ENCODE measurements at places on chromosomes 6 and 20.

DNA sequence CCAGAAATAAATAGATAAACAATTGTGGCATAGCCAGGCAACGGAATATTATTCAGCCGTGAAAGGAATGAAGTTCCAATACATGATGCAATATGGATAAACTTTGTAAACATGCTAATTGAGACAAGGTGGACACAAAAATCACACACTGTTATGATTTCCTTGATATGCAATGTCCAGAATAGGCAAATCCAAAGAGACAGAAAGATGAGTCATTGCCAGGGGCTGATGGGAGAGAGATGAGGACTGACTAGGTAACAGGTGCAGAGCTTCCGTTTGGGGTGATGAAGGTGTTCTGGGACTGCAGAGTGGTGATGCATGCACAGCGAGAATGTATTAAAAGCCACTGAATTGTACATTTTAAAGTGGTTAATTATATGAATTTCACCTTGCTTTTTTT, 31.1 kb upstream of the SPO11 start:
- no peak for DNase-seq

GRCh38 chr6:140907235-140907634, 1225.5 kb upstream of the GJE1 start:
- no peak for DNase-seq

GRCh38 chr20:62642666-62643520, 590 bp downstream of the SLCO4A1 start:
- DNase-seq, result peak; percentile 50

DNA sequence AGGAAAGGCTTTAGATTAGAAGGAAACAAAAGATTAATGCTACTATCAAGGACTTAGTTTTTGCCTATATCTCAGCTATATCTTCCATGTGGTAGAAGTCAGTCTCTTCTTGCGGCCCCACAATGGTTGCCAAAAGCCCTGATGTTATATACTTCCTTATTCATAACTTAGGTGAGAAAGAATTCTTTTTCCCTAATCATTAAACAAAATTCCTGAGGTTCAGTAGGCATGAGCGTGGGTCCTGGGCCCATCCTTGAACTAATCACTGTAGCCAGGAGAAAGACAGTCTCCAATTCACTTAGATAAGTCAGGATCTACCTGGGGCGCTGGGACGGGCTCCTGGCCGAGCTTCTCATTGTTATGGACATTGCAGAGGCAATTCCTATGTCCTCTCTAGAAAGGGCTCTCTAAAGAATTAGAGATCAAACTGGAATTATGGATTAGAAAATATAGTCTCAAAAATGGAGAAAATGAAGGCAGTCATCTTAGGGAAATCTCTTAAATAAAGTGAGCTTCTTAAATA, 134.3 kb downstream of the KIF6 start:
- no peak for DNase-seq

DNA sequence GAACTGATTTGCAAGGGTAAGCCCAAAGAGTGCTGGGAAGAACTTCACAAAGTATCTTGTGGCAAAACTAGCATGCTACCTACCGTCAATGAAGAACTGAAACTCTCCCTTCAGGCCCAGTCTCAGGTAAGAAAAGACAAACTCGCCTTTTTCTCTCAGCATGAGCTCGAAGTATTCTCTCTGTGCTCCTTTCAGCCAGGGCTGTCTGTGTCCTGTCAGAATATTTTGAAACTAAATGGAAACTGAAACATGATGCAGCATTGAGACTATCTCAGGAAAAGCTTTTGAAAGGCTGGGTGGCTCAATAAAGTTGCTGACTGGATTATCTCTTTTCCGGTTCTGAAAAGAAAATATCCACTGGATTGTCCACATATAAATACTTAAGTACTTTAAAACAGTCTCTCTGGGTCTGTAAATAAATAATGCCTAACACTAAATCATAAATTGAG, 696 bp downstream of the CALHM5 start:
- no peak for DNase-seq

GRCh38 chr20:13684566-13685222, 46.0 kb upstream of the TASP1 start:
- DNase-seq, result no peak

- no peak for DNase-seq
These were observed 165.4 kb downstream of the SYNDIG1 start for GRCh38 chr20:24634855-24635254.

- DNase-seq, result no peak
These were observed 345.3 kb downstream of the CDKAL1 start for GRCh38 chr6:20879526-20879925.

- DNase-seq, result peak; percentile 11
These were observed 39.7 kb downstream of the TRAM2 start for GRCh38 chr6:52537001-52537753.

GRCh38 chr6:152161501-152161900, 354.0 kb downstream of the ESR1 start:
- no peak for DNase-seq

GRCh38 chr6:154506582-154506981, 3.9 kb downstream of the CNKSR3 start:
- no peak for DNase-seq

- no peak for DNase-seq
These were observed 98.9 kb upstream of the ADGRF4 start for GRCh38 chr6:47599512-47599911.

- DNase-seq, result no peak
These were observed 1192.3 kb upstream of the GJE1 start for GRCh38 chr6:140940251-140940925.

DNA sequence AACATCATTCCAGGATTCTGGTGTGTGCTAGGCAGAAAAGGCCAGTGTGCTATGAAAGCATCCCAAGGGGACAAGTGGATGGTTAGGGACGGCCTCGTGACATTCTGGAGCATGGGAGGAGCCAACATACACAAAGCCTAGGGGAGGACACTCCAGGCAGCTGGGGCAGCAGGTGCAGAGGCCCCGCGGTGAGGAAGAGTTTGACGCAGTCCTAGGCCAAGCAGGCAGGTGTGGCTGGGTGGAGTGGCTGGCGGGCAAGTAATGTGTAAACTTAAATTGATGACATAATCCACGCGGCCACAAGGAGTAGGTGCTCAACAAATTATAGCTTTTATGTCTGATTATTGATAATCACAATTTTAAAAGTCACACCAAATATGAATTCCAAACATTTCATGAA, 93.6 kb downstream of the TMEM242 start:
- DNase-seq, result no peak

GRCh38 chr6:42449917-42450476, 1.7 kb downstream of the TRERF1 start:
- no peak for DNase-seq

- no peak for DNase-seq
These were observed 152.4 kb upstream of the MAN1A1 start for GRCh38 chr6:119501798-119502483.

GRCh38 chr20:22586645-22587310, 2.4 kb upstream of the FOXA2 start:
- DNase-seq, result no peak

- DNase-seq, result no peak
These were observed 173.0 kb downstream of the PRKN start for GRCh38 chr6:162554531-162554930.

DNA sequence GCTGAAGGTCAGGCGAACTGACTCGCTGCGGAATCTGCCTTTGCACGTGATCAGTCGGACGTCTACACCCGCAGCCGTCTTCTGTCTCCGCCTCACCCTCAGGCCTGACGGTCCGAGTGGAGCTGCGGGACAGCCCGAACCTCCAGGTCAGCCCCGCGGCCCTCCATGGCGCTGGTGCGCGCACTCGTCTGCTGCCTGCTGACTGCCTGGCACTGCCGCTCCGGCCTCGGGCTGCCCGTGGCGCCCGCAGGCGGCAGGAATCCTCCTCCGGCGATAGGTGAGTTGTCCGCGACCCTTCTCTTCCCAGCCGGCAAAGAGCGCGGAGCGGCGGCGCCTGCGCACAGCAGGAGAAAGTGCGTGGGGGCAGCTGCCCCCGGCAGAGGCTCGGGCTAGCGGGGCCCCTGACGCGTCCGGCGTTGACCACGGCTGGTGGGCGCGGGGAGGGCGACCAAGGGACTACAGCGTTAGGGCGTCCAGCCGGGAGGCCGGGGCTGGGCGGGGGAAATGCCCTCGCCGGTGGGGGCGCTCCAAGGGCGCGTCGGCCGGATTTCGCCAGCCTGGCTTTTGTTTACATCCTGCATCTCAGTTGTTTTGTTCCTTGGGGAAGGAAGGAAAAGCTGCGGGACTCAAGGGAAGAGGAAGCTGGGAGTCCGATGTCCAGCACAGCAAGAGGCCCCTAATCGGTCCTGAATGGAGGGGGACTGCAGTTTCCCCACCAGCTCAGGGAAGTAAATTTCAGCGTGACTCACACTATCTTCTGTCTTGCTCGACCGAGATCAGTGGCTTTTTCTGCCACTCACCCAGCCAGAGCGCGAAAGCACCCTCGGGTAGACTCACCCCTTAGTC, at the start of gene SMPDL3A:
Gene SMPDL3A (plus strand): TSS at position 77 of the 846 bp plus-strand sequence. CDS start 89 bp downstream, at position 166.
- DNase-seq, result no peak

- no peak for DNase-seq
These were observed 33.4 kb upstream of the MICB start for GRCh38 chr6:31464252-31465184.

DNA sequence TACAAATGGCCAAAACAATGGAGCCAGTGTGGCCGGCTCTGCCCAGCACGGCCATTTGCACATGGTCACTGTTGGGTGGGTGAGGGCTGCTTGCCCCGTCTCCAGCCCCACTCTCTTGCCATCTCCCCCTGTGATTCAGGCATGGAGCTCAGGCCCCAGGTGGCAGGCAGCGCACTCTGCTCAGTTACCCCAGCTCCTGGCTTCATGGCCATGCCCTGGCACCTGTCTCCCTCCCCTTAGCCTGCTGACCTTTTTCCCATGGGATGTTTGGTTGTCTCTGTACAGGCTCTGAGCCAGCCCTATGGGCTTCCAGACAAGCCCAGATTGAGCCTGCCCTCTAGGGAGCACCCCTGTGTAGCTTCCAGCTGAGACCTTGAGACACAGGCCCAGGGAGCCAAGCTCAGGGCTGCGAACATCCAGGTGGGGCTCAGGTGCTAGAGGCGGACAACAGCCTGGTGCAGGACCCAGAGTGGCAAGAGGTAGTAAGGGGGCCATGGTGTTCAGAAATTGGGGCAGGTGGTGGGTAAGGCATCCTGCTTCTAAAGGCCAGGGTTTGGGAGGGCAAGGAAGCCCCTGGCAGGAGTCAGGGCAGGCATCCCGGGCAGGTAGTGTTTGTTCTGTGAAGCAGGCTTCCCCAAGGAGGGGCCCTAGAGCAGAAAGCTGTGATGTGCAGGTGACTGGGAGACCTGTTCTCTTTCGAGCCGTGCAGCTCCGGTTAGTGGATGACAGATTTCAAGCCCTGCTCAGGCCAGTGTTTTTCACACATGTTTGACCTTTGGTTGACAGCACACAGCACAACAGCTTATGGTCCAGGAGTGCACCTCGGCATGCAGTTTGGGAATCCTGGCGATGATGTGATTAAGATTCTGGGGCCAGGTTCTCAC, 17.7 kb downstream of the SYNJ2 start:
- DNase-seq, result no peak

DNA sequence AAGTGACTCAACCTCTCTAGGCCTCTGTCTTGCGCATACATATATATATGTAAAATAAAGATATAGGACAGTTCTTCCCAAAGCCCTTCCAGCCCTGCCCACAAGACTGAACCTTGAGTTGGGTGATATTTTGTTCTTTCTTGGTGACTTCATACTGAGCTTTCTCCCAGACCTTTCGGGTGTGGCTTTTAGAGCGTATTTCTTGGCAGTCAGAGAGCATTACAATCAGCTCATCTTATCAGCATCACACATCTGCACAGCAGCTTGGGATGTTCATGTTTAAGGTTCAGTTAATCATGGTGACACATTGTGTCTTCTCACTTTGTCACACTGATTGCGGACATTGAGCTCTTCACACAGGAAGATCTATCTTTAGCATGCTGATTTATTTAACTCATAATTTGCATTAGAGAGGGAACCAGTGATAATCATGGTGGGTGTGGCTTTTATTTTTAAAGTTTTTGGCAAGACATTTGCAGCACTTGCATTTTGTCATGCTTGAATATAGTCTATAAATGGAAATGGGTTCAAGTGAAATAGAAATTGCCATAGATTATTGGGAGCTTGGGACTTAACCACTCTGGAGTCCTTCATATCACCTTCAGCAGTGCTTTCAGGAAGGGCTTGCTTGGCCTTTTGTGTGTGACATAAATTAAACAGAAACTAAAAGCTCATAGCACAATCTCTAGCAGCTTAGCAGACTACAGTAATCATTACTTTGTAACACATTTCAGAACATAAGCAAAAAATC, 8.3 kb downstream of the KIF3B start:
- peak; percentile 23 for DNase-seq

- DNase-seq, result no peak
These were observed 73.3 kb upstream of the E2F3 start for GRCh38 chr6:20328266-20328923.

- DNase-seq, result no peak
These were observed 672 bp downstream of the PREX1 start for GRCh38 chr20:48826883-48827771.

- DNase-seq, result no peak
These were observed 4.2 kb upstream of the TTPAL start for GRCh38 chr20:44471481-44471882.

- no peak for DNase-seq
These were observed 374.3 kb downstream of the LAMA2 start for GRCh38 chr6:129257196-129257595.

GRCh38 chr6:1179571-1180459, 132.1 kb upstream of the FOXQ1 start:
- no peak for DNase-seq

DNA sequence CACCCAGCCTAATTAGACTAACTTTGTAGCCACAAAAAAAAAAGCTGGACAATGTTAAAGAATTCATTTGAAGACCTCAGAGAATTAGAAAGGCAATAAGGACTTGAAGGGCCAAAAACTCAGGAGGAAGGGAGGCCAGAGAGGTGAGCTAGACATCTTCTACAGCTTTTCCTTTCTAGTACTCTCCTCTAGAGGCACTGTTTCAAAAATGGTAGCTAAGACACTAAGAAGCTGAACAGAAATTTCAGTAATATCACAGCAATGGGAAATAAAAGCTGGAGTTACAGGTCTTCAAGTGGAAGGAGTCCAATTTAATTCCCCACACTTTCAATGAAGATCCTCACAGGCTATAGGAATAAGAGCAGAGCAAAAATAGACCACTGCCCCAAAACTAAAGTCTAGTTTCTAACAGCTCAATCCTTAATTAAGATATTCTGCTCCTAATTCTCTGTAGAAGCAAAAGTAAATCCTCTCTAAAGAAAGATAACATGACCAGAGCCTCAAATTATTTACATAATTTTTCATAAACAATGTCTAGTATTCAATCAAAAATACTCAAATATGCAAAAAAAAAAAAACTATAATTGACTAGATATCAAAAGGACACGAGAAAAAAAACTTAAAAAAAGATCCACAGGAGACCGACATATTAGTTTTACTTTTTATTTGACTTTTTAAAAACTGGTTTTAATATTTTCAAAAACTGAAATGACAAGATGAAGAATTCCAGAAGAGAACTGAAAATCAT, 63.7 kb downstream of the RNGTT start:
- DNase-seq, result no peak

DNA sequence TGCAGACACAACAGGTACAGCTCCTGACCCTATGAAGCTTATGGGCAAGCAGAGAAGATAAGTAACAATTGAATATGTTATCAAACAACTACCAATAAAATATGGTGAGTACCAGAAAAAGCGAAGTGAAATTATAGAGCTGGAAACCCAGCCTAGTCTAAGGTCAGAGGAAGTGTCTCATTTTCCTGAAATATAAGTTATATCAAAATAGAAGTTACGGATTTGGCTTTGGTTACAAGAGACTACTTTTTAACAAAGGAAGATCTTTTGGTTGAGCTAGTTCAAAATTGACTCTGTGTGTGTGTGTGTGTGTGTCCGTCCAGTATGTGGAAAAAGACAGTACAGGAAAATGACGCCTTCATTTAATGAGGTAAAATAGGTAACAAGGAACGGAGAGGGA, 8.9 kb downstream of the STX11 start:
- DNase-seq, result no peak

Measured in central memory CD4-positive, alpha-beta T cell (primary cell).